Activated effector memory CD4-positive, alpha-beta T cell treated with Interleukin-2 at 50 U/mL for 16 hours (primary cell): ENCODE measurements at places on chromosomes 1 and 21.

DNA sequence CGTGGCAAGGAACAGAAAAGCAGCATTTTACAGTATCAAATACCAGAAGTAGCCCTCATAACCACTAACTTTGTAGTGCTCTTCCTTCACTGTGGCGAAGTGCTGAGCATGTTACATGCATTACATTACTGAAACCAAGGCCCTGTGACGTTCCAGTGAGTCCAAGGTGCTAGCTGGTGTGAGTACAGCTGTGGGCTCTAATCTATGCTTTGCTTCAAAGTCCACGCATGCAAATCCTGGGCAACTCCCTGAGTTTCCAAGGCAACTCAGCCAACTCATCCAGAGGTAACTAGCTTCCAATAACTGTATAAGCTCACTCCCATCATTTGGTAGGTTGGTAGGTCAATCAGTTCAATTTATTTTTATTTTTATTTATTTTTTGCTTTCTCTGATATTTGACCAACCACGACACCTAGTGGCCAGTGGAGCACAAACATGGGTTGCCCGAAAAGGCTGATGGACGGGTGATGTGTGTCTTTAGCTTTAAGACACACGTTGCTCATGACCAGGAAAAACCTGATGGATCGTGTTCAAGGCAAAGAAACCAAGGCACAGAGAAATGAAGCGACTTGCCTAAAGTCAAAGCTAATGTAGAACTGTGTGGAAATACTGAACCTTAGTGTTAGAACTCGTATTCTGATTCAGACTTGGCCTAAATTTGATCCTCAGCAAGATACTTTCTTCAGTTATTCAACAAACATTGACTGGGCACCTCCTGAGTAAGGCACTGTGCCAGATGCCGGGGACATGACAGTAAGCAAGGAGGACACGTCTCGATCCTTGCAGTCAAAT lies 73.0 kb downstream of the GNG12 start:
- DNase-seq: peak; percentile 23

DNA sequence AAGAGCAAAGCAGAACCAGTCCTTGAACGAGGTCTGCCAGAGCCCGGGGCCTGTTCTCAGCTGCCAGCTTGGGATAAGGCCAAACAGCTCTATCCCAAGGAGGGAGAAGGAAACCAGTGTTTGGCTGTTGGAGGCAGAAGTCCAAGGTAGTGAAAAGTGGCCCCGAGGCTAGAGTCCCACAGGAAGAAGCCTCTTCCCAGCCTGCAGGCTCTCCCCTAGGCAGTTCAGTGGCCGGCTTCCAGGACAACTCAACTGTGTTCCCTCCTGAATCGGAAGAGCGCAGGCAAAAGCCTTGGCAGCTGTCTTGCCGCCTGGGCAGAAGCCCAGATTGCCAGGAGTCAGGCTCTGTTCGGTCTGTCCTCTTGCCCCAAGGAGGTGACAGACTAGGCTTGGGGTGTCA lies 19.3 kb downstream of the QSOX1 start:
- no peak for DNase-seq

DNA sequence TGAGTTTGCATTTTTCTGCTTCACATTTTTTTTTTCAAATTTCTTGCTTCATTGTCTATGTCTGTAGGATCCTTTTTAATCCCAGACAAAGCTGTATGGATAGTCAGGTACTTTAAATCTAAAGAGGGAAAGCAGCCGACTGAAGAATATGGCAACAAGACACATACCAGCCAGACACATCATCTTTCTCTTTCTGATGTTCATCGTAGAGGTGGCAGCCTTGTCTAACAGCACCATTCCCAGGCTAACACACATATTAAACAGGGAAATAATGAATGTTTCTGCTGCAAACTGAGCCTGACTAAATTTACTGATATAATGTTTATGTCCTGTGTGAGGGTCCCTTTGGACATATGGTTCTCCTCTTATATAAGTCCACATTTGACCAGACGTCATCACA lies 3.7 kb upstream of the TEKT2 start:
- DNase-seq: no peak

DNA sequence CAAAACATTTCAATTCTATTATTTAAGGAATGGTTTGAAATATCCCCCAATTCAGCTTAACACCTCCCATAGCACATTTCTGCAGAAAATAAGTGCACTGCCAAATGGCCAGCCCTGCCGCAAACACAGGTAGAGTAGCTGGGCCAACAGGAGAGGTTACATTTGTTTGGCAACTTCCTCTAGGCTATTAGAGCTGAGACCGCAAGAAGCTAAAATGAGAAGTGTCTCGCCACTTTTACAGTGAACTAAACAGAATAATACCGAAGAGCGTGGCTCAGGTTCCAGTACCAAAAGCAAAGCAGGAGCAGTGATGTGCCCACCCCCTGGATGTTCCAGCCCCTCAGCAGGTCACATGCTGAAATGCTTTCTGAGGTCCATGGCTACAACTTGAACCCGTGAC lies 154.5 kb upstream of the PKN2 start:
- no peak for DNase-seq

DNA sequence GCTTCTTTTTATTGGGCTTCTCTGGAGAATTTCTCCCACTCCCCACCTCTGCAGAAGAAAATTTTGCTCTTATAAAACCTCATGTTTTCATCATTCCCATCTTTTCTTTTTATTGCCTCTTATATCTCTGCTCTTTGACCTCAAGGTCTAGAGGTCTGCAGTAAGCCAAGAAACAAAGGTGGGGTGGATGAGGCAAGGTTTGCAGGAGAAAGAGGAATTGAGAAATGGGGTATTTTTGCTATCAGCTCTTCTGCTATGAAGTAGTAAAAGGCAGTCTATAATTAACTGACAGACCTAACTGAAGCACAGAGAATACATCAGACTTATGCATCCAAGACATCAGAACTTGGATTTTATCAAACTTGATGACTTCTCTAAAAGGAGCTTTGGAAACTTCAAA lies 22.9 kb downstream of the SYT11 start:
- DNase-seq: no peak

DNA sequence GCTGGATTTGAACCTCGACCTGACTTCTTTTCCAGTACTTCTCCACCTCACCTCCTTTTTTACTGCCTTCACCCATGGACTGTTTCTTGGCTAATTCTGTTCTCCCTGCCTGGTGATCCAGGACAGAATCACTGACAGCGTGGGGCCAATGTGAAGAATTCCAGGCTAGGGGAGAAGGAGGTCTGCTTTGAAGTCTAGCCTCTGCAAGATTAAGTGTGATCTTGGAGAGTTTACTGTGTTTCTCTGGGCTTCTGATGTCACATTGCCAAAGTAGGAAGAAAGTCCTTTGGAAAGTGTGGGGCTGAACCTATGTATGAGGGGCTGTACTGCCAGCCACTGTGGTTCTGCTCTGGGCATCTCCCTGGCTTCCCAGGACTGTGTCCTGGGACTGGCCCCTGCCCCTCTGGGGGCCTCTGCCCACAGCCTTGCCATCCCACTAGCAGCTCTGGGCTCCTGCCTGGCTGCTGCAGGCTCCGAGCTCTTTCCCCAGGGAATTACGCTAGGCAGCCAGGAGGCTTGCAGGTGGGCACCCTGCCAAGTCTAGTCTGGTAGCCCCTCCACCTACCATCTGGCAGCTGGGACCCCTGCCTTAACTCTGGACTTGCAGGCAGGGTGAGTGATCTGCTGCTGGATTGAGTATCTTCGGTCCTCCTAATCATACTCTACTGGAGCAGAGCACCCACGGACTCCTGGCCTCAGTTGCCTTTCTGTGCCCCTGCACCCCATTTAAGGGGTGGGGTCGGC lies 52.2 kb downstream of the YARS1 start:
- DNase-seq: no peak

DNA sequence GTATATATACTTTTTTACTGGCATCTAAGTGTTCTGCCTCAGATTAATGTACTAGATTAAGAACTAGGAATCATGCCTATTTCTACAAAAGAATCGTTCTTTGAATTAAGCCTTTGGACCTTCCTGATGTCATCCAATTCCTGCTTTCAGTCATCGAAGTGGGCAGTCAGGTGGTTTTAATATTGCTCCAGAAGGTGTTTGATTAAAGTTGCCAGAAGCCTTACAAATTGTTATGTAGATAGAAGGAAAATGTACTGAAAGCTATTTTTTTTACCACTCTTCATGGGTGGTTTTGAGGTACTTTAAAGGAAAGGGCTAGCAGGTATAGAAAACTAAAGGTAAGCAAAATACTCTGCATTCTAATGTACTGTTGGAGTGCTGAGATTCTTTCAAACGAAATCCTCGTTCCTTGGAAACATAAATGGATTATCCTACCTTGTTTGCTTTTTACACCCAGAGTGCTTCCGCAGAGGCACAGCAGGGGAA lies 716 bp downstream of the CTBS start:
- DNase-seq: no peak

- peak; percentile 57 for DNase-seq
Measured at GRCh38 chr1:28091043-28091781, 2.8 kb upstream of the EYA3 start.

DNA sequence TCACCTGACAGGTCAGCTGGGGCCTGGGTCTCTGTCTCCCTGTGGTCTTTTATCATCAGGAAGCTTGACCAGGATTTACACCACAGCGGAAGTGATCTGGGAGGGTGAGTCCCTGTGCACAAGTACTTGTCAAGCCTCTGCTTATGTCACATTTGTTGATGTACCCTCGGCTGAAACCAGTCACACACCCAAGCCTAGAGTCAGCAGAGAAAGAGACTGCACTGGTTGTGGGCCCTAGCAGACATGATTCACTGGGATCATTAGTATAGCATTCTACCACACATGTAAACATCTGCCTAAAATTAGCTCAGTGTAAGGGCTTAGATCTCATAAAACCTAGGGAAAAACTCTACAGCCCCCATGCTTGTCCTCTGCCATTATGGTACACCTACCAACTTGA lies 79.3 kb upstream of the LAMC2 start:
- DNase-seq: no peak

- DNase-seq: no peak
Measured at GRCh38 chr21:41289431-41289830, 27.2 kb upstream of the FAM3B start.

DNA sequence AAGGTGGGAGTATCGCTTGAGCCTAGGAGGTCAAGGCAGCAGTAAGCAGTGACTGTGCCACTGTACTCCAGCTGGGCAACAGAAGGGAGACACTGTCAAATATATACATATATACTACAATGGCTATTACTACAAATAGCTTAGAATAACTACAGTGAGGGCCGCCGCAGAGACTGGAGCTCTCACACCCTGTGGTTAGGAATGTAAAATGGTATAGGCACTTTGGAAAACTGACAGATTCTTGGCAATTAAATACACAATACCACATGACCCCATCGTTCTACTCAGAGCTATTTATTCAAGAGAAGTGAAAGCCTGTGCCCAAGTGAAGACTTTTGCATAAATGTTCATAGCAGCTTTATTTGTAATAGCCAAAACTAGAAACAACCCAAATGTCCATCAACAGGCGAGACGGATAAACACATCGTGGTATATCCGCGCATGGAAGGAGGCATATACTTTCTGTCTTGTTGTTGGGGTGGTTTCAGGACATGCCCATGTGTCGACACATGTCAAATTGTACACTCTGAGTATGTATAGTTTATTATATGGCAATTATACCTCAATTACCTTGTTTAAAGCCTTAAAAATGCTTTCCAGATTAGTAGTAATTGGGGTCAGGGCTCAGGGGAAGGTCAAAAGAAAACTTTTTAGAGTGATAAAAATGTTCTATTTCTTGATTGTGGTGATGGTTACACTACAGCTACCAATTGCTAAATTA lies 123.4 kb downstream of the RIPK4 start:
- DNase-seq: no peak

DNA sequence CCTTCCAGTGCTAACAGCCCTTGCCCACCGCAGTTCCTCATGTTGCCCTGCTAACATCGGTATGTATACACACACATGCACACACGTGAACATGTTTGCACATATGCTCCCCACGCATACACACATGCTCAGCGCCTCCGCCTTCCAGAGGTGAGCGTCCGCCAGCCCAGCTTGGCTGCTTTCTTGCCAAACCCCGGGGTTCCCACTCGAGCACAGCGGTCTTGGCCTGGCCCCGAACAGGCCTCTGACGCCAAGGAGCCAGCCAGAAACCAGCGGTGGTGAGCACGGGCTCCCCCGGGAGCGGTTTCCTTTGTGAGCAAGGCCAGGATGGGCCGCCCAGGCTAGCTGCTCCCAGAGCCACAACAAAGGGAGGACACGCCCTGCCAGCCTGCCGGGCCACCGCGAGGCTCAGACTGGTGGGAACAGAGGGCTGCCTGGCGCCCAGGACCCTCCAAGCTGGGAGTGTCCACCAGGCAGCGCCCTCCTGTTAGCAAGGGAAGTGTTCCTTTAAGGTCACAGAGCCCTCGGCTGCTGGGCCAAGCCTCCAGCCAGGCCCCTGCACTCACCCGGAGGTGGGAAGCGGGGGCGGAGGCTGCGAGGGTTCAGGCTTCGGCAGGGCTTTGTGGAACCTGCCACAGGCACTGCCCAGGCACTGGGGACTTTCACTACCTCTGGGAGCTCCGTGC lies 65.4 kb downstream of the ALPL start:
- no peak for DNase-seq

DNA sequence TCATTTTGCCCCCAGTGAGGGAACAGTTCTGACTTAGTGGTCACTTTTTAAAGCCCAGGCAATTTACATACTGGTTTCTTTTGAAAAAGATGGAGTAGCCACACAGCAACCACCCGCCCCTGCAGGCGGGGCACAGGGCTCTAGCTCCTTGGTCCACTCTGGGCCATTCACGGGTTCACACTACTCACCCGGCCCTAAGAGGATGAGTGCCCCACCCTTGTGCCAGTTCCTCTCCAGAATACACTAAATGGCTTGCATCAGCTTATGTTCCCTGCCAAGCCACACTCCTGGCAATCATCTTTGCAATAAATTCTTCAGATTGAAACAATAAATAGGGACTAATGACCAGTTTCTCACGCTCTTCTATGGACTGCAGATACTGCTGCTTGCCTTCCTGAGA lies 15.7 kb upstream of the ATP13A2 start:
- no peak for DNase-seq

DNA sequence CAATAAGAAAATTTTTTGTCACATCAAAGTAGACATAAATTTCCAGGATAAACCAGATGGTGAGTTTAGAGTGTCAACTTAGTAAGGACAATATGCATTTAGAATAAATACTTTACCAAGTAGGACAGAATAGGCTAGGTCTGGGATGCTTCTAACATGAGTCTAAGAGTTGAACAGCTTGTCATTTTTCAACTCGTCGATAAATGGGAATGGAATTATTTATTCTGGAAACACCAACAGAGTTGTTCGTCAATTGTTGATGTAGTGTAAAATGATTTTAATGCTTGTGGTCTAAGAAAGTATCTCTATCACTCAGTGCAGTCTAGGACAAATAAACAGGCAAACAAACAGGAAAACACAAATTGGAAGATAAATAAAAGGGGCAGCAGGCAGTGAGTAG lies 358.4 kb upstream of the ST6GALNAC5 start:
- no peak for DNase-seq
